ENCODE measurements at places on chromosomes 12 and 14.

GRCh38 chr14:61498811-61499210, 177.4 kb downstream of the PRKCH start:
- no peak for DNase-seq

GRCh38 chr12:91040096-91040755, 17.6 kb downstream of the KERA start:
- DNase-seq = no peak

- no peak for DNase-seq
Observed at GRCh38 chr12:100173111-100173510, 27.5 kb upstream of the ACTR6 start.

DNA sequence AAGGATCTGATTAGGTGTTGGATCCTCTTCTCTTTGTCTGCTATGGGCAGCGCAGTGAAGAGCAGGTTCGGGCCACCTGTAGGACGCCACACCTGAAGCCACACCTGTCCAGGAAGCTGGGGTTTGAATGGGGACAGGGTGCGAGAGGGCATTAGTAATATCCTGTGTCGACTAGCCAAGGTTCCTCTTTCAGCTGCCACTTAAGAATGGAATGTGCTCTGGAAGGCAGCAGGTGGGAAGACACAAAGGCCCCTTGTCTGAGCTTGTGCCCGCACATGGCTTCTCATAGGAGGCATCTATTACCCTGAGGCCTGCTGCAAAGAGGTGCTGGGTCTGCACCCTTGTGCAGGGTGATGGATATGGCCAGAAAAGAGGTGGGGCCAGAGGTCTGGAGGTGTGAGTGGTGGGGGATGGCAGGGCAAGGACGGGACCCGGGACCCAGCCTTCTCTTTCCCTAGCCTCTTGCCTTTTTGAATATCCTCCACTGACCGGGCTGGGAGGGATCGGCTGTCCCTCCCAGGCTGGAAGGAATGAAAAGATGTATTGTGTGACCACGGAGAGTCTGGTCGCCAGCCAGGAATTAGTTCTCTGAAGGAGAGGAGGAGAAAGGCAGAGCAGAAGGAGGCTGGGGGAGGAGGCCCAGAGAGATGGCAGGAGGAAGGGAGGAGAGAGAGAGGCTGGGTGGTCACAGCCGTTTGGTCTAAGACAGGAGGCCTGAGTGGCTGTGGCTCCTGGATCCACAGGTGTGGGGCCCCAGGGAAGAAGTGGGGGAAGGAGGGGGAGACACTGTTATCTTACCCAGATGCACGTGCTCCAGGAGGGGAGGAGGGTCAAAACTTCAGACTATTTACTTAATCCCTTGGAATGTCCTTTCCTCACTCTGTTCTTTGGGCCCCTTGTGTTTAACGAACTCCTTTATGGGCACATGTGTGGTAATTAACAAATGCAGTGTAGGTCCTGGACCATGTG, 101.5 kb downstream of the SMOC1 start:
- DNase-seq = no peak

DNA sequence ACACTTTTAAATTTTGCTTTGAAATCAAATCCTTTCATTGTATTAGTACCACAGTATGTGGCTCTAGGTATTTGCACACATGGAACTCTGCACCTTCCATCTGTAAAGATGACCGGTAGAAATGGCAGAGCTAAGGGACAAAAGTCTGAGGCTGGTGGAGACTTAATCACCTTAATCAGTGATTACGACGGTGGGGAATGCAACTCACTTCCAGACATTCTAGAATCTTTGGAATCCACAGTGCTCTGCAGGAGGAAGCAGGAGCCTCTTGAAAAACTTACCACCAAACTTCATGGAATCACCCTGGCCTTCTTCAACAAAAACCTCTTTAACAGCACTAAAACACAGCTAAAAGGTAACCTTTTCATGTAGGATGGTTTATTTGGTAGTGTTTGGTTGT, 3.9 kb upstream of the DACT1 start:
- no peak for DNase-seq

DNA sequence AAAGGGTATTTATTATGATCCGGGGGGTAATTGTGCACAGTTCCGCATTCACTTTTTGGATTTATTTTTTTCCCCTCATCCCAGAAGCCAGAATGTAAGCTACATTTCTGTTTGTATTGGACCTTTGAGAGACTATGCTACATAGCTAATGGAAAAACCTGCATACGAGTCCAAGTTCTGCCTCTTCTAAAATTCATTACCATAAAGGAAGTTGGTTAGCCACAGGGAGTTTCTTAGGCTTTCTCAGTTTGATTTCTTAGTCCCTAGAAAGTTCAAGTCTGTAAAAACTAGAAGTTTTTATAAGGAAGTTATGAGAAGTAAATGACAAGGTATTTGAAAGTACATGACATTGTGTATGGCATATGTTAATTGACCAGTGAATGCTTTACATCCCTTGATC, 138.7 kb downstream of the PDE3A start:
- DNase-seq = no peak

GRCh38 chr14:90500665-90501370, 104.0 kb downstream of the CALM1 start:
- no peak for DNase-seq

- DNase-seq = no peak
Observed at GRCh38 chr14:101230161-101230850, 326.8 kb upstream of the RTL1 start.

- no peak for DNase-seq
Observed at GRCh38 chr12:57242329-57242690, 8.7 kb downstream of the STAC3 start.

DNA sequence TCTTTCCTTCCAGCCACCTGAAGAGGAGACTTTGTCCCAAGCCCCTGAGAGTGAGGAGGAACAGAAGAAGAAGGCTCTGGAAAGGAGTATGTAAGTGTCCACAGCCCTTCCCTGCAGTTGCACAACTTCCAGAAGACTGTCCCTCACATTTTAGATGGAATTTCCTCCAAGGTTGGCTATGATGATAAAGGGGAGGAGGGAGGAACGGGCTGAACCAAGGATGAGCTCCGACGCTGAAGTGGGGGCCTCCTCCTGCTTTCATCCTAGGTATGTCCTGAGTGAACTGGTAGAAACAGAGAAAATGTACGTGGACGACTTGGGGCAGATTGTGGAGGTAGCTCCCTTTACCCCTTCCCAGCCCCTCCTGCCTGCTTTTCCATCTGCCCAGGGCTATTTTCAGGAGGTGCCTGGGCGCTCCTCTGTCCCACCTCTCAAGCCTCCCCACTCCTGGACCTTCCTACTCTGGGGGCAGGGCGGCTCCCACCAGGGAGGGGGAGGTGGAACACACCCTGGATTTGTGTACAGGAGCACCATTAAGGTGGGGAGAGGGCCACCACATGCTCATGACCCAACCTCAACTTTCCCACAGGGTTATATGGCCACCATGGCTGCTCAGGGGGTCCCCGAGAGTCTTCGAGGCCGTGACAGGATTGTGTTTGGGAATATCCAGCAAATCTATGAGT, 2.3 kb downstream of the ARHGEF25 start:
- no peak for DNase-seq

DNA sequence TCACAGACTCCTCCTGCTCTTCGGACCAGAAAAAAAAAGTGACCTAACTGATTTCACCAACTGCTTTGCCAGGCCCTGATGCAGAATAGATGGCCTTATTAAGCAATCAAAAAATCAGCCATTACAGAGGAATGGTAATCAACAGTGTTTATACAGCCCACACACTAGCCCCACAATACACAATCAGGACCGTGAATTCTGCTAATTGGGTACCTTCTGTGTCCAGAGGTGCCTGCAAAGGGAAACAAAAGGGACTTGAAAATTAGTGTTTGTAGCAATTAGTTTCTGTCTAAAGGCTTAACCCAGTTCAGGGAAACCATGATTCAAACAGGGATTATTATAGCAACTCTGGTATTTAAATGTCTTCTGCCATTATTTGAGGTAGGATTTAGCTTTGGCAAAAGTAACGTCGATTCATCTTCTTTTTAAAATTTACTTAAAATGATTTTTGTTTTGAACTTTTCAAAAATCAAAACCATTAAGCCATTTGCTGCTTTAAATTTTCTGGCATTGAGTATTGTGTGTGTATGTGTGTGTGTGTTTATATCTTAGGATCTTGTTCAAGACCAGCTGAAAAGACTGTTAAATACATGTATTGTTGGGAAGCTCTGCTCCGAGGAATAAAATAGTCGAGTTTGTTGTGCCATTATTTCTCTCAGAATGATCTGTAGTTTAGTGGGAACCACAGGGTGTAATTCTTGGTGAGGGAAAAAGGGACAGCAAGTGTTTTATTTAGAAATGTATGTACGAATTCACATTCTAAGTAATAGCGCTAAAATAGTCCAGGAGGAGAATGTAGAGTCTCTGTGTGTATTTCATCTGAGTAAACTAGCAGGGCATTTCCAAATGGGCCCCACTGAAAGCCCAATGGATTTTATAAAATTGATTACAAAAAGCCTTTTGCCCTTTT, 156.1 kb downstream of the PTCSC3 start:
- no peak for DNase-seq

DNA sequence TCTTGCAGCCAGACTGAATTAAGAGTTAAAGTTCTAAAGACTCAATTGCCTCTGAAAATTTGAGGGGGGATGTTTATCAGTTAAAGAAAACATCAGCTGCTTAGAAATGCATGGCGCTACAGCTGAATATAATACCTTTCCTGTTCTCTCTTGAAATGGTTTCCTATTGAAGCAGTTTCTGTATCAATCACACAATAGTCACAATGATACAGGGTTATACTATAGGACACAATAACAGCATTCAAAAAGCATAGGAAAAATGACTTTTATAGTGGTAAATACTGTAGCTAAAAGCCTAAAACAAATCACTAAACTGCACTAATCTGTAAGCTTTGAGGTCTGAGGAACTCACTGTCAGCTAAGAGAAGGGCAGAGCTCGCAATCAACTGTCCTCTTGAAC, 15.2 kb downstream of the MDGA2 start:
- no peak for DNase-seq

DNA sequence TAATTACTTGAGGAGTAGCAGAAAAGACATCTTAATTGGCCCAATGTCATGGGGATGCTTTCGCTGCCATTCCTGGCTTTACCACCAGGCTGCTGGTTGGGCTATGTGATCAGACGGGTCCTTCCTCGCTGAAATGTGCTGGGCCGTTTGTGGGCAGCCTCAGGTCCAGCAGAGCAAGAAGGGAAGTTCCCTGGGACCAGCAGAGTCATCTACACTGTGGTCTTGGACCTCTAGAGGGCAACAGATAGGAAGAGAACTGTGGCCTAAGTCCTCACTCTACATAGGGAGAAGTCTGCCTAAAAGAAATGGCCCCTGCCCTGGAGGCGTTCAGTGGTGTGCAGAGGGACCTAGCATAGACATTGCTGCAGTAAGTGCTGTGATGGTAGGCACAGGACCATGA, 10.9 kb downstream of the EVL start:
- no peak for DNase-seq

- DNase-seq = peak; percentile 9
Observed at GRCh38 chr14:76710056-76711010, 50.9 kb upstream of the VASH1 start.

- no peak for DNase-seq
Observed at GRCh38 chr12:113486722-113487121, 15.1 kb upstream of the LHX5 start.

DNA sequence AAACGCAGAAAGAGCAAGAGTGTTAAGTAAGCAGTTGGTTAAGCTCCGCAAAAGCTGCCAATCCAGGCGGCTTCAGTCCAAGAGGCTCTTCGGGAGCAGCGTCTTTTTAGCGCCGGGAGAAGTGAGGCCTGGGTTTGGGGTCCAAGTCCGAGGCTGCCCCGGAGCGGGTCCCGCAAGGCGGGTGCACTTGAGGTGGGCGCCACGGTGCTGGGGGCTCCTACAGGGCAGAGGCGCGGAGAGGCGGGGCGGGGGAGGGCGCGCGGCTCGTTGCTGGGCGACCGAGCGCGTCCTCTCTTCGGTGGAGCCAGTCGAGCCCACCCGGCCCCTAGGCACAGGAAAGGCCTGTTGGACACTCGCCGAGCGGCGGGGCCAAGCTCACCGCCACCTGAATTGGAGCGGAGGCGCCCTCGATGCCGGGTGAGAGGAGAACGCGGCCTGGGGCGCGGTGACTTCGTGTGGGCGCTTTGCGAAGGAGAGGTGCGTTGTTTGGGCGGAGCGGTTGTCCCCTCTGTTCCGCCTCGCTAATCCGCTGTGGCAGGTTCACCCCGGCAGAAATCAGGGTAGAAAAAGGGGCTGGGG, 15.6 kb downstream of the TTC6 start:
- no peak for DNase-seq

DNA sequence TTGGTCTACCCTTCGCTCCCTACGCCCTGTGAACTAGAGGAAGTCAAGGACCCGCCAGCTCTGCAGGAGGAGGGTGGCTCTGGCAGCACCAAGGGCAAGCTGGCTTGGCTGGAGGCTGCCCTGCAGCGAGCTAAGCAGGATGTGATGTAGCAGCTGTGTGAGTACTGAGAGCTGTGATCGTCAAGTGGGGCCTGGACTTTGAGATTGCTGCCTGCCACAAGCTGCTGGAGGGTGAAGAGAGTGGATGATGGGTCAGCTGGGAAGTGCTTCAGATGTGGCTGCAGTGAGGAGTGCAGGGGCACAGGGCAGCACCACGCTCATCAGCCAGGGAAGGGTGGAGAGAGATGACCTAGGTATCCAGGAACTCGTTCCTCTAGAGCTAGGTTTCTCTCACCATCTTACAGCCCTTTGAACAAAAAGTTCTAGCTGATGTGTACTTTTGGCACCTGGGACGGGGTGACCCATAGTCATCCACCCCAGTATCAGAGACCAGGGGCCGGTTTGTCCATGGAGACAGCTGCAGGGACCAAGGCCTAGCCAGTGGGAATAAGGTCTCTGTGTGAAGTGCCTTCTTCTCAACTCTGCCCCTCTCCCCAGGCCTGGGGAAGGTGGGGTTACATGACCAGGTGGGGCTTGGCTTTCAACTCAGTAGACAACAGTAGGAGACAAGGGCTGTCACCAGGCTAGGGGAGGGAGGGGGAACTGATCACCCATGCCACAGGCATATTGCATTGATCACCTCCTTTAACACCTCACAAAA, 3.2 kb downstream of the KRT86 start:
- DNase-seq = no peak

DNA sequence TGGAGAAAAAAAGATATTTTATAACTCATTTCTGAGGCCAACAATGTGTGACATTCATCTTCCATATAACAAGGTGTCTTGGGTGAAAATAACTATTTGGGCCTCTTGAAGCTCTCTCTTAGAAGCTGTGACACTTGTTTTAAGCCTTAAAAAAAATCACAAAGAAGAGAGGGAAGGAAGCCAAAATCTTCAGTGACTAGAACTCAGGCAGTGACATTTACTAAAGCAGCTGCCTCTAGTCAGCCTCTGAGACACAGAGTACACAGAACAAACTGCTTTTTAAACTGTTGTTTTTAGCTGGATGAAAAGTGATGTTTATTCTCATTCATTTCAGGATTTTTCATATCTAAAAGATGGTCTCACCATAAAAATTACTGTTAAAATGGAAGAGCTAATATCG, 793.6 kb downstream of the GALC start:
- DNase-seq = no peak

DNA sequence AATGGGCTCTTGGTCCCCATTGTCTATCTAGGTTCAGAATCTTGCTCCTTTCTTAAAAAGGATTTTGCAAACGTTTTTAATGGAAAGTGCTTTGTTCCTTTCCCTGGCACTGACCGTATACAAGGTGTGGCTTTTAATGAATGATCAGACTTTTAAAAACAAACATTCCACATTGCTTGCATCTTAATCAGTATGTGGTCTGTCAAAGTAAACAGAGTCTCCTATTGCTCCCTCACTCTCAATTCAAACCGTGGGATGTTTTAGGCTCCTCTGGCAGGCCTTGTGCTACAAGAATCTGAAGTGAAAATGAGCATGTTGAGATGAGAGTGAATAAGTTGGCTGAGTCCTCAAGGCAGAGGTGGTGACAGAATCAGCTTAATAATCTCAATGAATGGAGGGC, 107.0 kb downstream of the VRK1 start:
- DNase-seq = no peak

GRCh38 chr14:103156651-103157378, 33.6 kb downstream of the TNFAIP2 start:
- no peak for DNase-seq
